ENCODE measurements at places on chromosomes 4 and X.

- peaks cover 17% of the 10 kb centered on the region for H3K27me3 ChIP-seq
- DNase-seq = no peak
- H3K36me3 ChIP-seq = no peaks in the 10 kb centered on the region
- H3K27ac ChIP-seq = no peak overlapping the region
- H3K4me1 ChIP-seq = no peaks in the 10 kb centered on the region
- no peak overlapping the region for H3K4me3 ChIP-seq
Measured at GRCh38 chrX:153526042-153526441, 8.6 kb downstream of the ATP2B3 start.

DNA sequence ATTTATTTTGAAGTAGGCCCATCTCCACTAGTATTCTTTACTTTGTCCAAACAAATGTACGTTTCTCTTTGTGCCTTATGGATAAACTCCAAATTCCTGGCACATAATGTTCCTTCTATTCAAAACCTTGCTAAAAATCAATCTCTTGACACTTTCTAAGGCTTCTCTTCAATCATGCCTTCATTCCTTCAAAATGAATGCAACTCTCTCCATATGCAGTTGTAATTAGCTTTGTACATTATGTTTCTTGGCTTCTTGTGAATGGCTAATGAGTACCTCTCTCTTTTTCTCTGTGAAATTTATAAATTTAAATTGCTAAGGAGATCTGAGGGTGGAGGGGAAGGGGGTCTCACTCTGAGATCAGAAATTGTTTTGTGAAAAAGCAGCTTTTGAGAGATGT, 24.0 kb upstream of the ANK2 start:
- H3K4me1 ChIP-seq = peaks cover 21% of the 10 kb centered on the region
- no peak for DNase-seq
- no peaks in the 10 kb centered on the region for H3K27me3 ChIP-seq
- H3K27ac ChIP-seq = no peak overlapping the region
- no peaks in the 10 kb centered on the region for H3K36me3 ChIP-seq
- H3K4me3 ChIP-seq = no peak overlapping the region

GRCh38 chr4:7134737-7135388, 57.5 kb upstream of the SORCS2 start:
- H3K27ac ChIP-seq = no peak overlapping the region
- no peaks in the 10 kb centered on the region for H3K36me3 ChIP-seq
- no peaks in the 10 kb centered on the region for H3K4me1 ChIP-seq
- no peak overlapping the region for H3K4me3 ChIP-seq
- DNase-seq = no peak

DNA sequence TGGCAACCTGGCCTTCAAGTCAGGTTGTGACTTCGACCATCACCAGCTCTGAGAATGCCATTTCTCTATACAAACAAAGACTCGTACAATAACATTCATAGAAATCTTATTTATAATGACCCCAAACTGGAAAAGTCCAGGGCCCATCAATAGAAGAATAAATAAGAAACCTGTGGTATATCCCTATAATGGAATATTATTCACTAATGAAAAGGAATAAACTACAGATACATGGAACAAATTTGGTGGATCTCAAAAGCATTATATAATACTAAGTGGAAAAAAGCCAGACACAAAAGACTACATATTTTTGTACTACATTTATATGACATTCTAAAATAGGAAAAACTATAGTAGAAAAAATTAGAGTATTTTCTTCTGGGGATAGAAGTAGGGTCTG, 109.4 kb upstream of the INPP4B start:
- no peak overlapping the region for H3K27ac ChIP-seq
- no peaks in the 10 kb centered on the region for H3K27me3 ChIP-seq
- DNase-seq = no peak

- H3K4me3 ChIP-seq = peak overlapping the region; percentile 76
- H3K36me3 ChIP-seq = no peaks in the 10 kb centered on the region
- H3K4me1 ChIP-seq = peaks cover 21% of the 10 kb centered on the region
- H3K27ac ChIP-seq = peak overlapping the region; percentile 89
- H3K27me3 ChIP-seq = no peaks in the 10 kb centered on the region
Measured at GRCh38 chrX:129540722-129541184, 694 bp downstream of the OCRL start.

DNA sequence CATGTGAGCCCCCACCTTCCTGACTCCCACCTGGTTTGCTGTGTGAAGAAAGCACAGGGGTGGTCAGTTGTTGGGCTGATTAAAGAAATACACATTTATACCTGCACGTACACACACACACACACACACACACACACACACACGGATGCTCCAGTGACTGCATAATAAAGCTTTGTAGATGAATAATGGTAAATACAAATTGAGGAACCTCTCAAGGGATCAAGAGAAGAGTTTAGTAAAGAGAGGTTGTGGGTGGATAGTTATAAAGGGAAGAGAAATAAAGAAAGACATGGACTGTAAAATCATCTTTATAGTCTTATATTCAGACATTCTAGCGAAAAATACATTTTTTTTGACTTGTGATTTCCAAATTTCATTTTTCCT, 144.1 kb downstream of the MGST2 start:
- no peaks in the 10 kb centered on the region for H3K36me3 ChIP-seq
- no peak for DNase-seq
- no peaks in the 10 kb centered on the region for H3K27me3 ChIP-seq
- H3K4me1 ChIP-seq = peaks cover 20% of the 10 kb centered on the region
- no peak overlapping the region for H3K4me3 ChIP-seq
- H3K27ac ChIP-seq = peak overlapping the region; percentile 25

DNA sequence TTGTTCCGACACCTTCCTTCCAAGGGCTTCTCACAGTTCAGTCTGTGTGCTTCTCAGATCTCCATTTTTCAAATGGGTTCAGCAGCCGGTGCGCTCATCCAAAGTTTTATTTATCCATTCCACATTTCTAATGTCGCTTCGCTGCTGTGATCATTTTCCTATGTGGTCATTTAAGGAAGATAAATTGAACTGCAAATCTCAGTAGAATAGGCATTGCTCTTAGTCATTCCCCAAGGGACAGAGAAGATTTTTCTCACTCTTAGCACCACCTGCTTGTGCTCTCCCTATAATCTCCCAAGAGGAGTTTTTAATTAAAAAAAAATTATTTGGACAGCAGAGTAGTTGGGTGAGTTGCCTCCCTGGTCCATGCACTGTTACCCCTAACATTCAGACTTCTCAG, 278.9 kb upstream of the GATB start:
- no peaks in the 10 kb centered on the region for H3K27me3 ChIP-seq
- H3K4me1 ChIP-seq = peaks cover 21% of the 10 kb centered on the region
- H3K27ac ChIP-seq = peak overlapping the region; percentile 81
- no peak overlapping the region for H3K4me3 ChIP-seq

DNA sequence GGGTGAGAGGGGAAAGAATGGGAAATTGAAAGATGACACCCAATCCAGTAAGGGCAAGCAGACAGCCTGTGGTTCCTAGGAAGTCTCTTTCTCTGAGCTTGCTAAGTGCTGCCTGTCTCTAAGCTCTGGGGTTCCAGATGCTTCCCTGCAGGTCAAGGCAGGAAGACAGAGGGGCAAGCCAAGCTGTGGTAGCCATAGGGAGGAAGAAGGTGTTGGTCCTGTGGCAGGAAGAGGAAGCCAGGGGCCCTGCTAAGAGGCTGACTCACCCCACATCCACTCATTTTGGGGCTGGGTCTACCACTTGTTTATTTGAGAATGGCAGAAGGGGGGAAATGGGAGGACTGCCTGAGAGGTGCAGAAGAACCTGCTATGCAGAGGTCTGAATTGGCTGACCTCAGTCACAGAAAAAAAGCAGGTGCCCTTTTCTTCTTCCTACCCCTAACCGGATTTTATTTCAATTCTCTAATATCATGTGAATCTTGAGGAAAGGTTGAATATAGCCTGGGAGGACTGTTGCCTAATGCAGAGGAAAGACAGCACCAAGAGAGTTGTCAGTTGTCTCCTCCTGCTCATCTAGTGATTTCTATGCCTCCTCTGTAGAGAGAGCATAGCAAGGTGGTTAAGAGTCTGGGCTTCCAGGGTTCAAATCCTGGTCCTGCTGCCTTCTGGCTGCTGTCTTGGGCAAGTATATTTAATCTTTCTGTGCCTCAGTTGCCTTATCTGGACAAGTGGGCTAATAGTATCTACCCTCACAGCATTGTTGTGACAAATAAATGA, 27.4 kb downstream of the HOPX start:
- no peaks in the 10 kb centered on the region for H3K36me3 ChIP-seq
- peaks cover 42% of the 10 kb centered on the region for H3K4me1 ChIP-seq
- no peak for DNase-seq
- peak overlapping the region; percentile 78 for H3K27ac ChIP-seq
- H3K27me3 ChIP-seq = no peaks in the 10 kb centered on the region
- H3K4me3 ChIP-seq = no peak overlapping the region

DNA sequence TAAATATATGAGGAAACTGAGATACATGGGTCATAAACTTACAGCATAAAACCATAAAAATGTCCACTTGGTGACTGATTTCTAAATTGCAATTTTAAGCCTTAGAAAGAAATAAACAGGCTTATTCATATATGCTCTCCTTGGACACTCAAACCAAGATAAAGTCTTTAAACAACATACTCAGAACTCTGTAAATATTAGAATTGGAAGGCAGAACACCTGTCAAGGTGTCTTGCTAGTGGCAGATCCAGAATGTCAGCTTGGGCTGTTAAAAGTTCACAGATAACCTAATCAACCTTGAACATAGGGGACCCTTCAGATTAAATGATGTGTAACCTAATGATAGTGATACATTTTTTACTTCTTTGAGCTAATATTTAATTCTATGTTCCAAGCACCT, 208.1 kb upstream of the ARSJ start:
- H3K4me1 ChIP-seq = no peaks in the 10 kb centered on the region
- H3K27ac ChIP-seq = no peak overlapping the region
- no peak for DNase-seq
- no peaks in the 10 kb centered on the region for H3K36me3 ChIP-seq
- H3K4me3 ChIP-seq = no peak overlapping the region
- no peaks in the 10 kb centered on the region for H3K27me3 ChIP-seq

DNA sequence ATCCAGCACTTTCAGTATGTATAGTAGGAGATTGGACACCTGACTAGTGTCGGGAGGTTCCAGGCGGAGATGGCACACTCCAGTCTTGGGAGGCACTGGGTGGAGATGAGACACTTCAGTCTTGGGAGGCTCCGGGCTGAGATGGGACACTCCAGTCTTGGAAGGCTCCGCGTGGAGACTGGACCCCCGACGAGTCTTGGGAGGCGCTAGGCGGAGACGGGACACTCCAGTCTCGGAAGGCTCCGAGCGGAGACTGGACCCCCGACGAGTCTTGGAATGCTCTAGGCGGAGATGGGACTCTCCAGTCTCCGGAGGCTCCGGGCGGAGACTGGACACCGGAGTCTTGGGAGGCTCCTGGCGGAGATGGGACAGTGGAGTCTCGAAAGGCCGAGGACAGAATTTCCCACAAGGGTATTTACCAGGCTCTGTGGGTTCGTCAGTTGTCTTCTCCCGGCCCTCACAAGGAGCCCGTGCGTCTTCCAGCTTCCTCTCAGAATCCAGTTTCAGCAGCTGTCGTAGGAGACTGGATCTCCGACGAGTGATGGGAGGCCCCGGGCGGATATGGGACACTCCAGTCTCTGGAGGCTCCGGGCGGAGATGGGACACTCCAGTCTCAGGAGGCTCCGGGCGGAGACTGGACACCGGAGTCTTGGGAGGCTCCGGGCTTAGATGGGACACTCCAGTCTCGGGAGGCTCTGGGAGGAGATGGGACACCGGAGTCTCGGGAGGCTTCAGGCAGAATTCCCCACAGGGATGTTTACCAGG, 952 bp downstream of the FAM47A start:
- no peaks in the 10 kb centered on the region for H3K36me3 ChIP-seq
- H3K27me3 ChIP-seq = no peaks in the 10 kb centered on the region
- H3K27ac ChIP-seq = no peak overlapping the region
- H3K4me3 ChIP-seq = no peak overlapping the region
- H3K4me1 ChIP-seq = no peaks in the 10 kb centered on the region
